ENCODE measurements at places on chromosomes 2 and 18.

DNA sequence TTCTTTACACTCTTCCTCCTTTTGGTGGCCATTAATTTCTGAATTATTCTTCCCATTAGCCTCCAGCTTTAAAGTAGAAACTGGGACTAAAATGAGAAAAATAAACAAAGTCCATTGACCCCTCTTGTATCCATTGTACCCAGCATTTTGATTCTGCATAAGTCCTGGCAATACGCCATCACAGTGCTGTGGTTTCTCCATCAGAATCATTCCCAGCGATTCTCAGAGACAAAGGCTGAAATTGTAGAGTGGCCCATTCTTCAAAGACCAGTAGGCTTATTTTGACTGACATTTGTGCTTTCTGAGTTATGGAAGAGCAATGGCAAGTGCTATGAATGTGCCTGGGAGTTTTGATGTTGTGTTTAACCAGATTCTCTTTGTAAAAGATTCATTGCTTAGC lies 199.3 kb upstream of the GALNT5 start:
- DNase-seq = no peak

DNA sequence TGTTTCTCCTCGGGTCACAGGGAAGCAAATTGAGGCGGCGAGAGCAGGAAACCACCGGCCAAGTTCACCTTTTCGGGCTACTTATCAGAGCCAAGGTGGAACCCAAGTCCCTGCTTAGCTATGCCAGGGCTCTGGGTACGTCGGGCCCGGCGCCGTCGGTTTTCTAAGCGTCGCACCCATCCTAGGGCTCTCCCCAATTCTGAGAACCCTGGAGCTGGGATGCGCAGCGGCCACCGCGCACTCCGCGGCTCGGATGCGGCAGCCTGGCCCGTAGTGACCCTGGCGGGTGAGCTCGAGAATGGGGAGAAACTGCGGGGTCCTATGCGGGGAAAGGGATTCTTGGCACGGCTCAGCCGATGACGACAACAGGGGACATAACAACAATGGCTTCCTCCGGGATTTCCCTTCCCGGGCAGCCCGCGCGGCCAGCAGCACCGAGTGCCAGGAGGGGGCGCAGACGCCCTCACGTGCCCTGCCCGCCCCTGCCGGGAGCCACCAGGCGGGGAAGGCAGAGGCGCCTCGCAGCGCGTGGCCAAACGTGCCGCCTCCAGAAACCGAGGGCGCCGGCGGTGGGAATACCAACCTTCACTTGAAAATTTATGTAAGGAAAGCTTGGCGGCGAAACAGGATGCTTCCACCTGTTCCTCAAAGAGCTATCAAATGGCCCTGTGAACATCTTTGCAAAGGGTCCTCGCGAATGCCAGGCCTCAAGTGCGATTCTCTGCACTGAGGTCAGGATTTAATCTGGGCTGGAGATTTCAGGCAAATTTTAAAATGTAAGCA lies 2.1 kb upstream of the SLC30A3 start:
- DNase-seq = peak; percentile 87

- DNase-seq = peak; percentile 45
Measured at GRCh38 chr2:95158891-95159619, 593 bp downstream of the ZNF514 start.

GRCh38 chr2:68727683-68728375 lies 6.8 kb upstream of the ARHGAP25 start:
- no peak for DNase-seq

DNA sequence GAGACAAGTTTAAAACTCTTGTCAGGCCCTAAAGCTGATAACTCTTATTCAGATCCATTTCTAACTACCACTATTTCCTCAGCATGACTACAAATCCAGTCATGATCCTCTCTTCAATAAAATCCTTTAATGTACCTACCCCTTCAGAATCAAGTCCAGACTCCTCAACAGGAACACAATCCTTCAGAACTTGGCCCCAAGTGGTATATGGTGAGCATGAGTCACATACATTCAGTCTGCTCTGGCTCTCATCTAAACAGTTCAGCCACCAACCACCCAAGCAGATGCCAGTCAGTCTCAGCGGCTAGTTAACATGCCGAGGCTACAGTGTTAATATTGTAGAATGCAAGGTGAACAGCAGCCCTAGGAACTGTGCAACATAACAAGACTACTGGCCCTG lies 9.7 kb downstream of the LMAN2L start:
- no peak for DNase-seq

- DNase-seq = no peak
Measured at GRCh38 chr2:117859924-117860647, 45.6 kb downstream of the DDX18 start.

DNA sequence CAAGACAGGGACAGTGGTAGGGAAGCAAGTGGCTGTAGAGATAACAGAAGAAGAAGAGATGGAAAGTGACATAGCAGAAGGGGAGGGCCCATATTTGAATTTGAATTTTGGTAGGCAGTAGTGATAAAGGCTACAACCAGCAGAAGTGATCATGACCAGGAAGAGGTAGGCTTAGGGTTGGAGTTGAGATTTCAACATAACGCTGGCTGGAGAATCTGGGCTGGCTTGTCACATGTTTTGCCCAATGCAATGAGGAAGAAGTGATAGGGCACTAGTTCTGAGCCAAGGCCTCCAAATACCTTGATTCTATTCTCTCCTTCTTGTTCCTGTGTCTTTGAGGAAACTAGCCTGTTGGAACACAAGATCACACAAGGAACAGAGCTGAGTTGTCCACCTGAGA lies 69.4 kb downstream of the SCG2 start:
- no peak for DNase-seq

DNA sequence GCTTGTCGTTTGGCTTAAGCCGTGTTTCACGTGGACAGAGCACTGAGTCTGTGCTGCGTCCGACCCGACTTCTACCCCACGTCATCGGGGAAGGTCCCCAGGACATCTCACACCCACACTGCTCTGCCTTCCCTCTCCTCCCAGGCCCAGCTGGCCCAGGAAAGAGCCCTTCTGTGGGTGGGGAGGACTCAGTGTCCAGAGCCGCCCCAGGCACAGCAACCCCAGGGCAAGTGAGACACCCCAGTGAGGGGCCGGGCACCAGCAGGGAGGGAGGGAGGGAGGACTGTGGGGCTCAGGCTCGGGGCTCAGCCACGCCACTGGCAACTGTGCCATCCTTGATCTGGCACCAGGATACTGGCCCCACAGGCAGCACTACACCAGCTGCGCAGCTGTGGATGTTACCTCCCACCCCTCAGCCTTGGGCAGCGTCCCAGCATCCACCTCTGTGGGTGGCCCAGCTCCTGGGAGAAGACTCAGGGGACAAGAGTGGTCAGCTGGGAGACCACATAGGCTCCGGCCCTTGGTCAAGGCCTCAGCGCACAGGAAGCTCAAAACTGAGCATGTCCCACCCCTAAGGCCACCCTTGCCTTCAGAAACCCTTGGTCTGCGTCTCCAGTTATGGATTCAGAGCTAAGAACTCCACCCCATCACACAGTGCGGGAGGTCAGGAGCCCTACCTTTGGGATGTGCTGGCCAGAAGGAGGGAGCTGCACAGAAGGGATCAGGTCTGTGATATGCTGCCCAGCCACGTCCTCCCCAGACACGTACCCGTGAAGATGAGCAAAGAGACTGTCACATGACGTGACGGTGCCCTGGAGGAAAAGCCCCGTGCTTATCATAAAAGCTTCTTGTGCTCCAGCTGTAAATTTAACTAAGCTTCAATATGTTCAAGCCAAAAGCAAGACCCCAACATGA lies 11.7 kb downstream of the PASK start:
- DNase-seq = no peak

DNA sequence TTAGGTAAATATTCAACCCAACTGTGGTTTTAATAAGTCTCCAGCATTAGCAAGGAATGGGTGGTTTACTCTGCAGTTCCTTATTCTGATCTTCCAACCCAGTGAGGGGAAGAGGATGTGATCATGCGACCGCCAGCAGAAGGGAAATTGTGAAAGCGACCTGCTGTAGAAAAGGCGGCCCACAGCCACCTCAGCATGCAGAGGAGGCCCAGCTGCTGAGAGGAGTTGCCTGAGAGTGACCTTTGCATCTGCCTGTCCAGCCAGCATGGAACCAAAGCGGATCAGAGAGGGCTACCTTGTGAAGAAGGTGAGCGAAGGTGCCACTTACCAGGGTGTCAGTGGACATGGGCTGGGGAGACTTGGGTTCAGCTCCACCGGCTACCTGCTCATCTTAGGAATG lies at the start of gene PLEK:
TSS of gene PLEK (plus strand) at position 196 of the 400 bp plus-strand sequence. CDS start at position 266, 70 bp downstream.
- DNase-seq = no peak

GRCh38 chr2:2542316-2542715 lies 211.2 kb upstream of the MYT1L start:
- no peak for DNase-seq
